ENCODE measurements at places on chromosomes 5 and 9.

GRCh38 chr9:115498303-115498702 is 380.3 kb upstream of the TNC start:
- DNase-seq, result no peak

DNA sequence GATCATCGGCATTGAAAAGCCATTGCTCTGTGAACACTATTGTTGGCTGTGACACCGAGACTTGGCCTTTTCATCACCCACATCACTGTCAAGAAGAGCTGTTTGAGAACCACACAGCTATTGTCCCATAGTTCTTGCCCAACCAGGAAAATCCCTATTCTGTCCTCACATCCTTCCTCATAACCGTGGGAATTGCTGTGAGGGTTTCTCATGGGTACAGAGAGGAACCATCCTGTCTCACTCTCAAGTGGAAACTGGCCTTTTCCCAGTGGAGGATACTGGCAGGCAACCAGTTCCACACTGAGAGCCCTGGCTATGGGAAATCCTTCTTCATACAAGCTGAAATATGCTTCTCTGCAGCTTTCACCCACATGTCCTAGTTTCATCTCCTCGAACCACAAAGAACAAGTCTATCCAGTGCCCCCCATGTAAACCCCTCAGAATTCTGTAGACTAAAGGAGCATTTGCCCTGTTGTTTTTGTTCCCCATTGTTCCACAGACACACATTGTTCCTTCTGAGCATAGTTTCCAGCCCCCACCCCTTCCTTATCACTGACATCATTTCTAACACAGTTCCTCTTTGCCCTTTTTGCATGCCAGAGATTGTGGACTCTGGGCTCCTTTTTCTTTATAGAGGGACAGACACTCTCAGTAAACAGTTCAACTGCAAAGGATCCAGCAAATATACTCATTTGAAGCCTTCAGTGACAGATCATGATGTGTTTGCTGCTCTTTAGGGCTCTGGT is 57.8 kb upstream of the C5orf46 start:
- no peak for DNase-seq

GRCh38 chr9:128987805-128988204 is 40.3 kb downstream of the NUP188 start:
- DNase-seq, result no peak

GRCh38 chr5:148482196-148482595 is 98.4 kb downstream of the FBXO38 start:
- no peak for DNase-seq

DNA sequence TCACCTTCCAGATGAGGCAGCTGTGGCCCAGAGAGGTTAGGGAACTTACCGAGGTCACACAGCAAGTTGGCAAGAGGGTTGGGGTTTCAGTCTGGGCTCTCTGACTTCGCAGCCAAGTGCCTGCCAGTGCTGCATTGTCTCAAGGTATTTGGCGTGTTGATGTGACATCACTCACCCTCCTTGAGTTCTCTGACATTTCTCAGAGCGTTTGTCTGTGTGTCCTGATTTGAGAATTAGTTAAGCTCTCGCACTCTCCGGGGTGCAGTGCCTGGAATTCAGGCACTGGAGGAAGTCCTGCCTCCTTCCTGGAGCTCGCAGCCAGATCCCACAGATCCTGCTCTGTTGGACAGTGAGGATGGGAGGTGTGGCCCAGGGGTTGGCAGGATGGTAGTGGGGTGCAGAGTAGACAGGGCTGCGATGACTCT is 25.7 kb downstream of the WWC1 start:
- no peak for DNase-seq

- no peak for DNase-seq
These were observed 10.3 kb downstream of the FST start for GRCh38 chr5:53490747-53491146.
